ENCODE measurements at places on chromosomes 12 and 14.

DNA sequence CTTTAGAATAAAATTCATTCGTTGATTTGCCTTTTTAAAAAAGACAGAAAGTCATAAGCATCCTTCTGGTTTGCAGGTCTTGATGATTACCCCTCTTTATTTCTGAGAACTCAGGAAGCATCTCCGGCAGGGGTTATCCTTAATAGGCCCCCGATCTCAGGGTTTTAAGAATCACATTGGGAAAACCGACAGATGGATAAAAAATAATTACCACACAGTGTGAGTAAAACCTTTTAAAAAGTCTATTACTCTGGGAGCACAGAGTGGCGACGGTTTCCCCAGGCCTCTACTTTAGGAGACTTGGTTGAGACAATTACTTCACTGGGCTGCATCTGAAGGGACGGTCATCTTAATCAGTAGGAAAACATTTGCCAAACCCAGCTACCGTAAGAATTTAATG lies 56.5 kb downstream of the KCNMB4 start:
- DNase-seq, result no peak

- no peak for DNase-seq
These were observed 125.7 kb downstream of the SCARB1 start for GRCh38 chr12:124737772-124738635.

DNA sequence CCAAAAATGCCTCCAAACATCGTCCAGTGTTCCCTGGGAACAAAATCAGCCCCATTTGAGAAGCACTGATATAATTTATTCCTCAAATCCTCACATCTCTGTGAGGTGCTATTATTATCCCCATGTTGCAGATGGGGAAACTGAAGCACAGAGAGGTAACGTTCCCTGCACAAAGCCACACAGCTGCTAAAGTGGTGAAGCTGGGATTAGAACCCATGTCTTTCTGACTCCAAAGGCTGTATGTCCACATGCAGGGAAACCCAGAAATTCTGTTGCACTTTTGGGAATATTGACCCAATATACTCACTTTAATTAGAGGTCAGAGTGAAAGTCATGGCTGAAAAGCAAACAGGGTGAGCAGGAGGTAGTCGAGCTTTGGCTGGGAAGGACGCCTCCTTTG lies 19.1 kb upstream of the WSCD2 start:
- no peak for DNase-seq

DNA sequence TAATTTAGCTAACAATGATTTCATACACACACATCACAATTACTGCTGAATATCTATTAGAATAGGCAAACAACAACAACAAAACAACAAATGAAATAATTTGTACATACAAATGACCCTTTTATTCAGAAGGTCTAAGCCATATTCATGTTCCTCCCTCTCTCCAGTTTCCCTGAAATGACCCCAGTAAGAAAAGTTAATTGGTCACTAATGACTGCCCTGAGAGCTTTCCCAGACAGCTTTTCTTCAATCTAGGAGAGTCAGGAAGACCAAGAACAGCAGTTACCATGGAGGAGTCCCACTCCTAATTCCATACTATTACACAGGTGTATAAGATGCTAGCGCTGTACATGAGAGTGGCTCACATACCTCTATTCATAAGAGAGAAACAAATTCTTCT lies 121.2 kb upstream of the GRIP1 start:
- no peak for DNase-seq

GRCh38 chr14:22882529-22883172 lies 371 bp upstream of the REM2 start:
- peak; percentile 98 for DNase-seq

DNA sequence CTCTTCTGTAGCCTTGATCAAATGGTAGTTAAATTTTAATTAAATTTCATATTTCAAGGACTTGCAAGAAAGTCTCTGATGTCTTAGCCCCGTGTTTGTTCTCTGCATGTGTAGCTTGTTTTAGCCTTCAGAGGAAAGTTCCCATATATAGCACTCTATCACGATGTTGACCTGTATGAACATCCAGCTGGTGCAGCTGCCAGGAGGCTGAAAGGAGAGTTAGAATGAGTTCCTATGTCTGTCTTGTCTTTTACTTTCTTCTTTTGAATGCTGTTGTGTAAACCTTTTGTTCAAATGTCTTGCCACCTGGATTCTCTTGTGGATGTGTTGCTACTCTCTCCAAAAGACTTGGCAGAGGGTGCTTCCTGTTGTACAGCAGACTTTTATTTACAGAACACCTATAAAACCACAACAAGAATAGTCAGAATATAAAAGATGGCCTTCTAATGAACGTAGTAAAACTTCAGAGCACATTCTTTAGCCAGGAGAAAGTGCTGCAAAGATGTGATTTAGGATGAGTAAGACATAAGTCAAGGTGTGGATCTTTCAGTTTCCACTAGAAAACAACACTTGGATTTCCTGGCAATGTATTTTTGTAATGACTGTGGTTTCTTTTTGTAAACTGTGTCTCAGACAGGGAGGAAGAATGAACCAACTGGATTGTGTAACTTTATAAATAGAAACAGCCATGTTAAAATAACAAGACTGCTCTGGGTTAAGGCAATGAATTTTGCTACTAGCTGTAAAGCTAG lies 17.2 kb downstream of the NAV3 start:
- no peak for DNase-seq

DNA sequence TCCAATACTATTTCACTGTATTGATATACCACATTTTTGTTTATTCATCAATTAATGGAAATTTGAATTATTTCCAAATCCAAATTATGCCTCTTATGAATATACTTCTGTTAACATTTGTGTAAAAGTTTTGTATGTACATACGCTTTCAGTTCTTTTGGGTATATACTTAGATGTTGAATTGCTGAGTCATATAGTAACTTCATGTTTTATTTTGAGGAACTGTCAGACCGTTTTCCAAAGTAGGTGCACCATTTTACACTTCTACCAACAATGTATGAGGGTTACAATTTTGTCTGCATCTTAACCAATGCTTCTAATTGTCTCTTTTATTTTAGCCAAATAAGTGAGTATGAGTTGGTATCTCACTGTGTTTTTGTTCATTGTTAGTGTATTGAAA lies 10.2 kb upstream of the CCER1 start:
- no peak for DNase-seq
